Skin of body (tissue), 3 donors: ENCODE measurements at places on chromosomes 1 and 21. TPM values are rescaled to one million over a fixed set of nuclear protein-coding genes. Genes with fewer than 3 reads are reported as not detected.

PDZK1 gene
- 8.7 TPM for total RNA-seq

NMNAT2 gene
- total RNA-seq: 0.79 TPM

ARHGAP29 gene
- total RNA-seq: 67.1 TPM

OPRD1 gene
- total RNA-seq: 0.20 TPM

OPTC gene
- total RNA-seq: not detected

BGLAP gene
- total RNA-seq: 0.99 TPM

KRTAP20-2 gene
- 1.2 TPM for total RNA-seq

KLF17 gene
- not detected for total RNA-seq

TMEM269 gene
- 0.10 TPM for total RNA-seq

LAMC2 gene
- total RNA-seq: 14.1 TPM

PTGS2 gene
- 18.6 TPM for total RNA-seq

PRPF38B gene
- 21.9 TPM for total RNA-seq

RPF1 gene
- 30.2 TPM for total RNA-seq

HSPA6 gene
- 8.2 TPM for total RNA-seq

OR6N1 gene
- not detected for total RNA-seq

LMX1A gene
- total RNA-seq: 1.1 TPM

SPRR2F gene
- not detected for total RNA-seq

LCE2C gene
- total RNA-seq: 3.4 TPM

TTLL7 gene
- 11.5 TPM for total RNA-seq
